ENCODE measurements at places on chromosomes 6 and 20.

GRCh38 chr6:64955435-64955848, 751.6 kb downstream of the EYS start:
- H3K27me3 ChIP-seq: no peaks in the 10 kb centered on the region
- no peaks in the 10 kb centered on the region for H3K4me1 ChIP-seq
- H3K4me3 ChIP-seq: no peak overlapping the region
- H3K36me3 ChIP-seq: no peaks in the 10 kb centered on the region

GRCh38 chr6:55812509-55812908, 62.9 kb downstream of the BMP5 start:
- no peaks in the 10 kb centered on the region for H3K36me3 ChIP-seq
- no peaks in the 10 kb centered on the region for H3K27me3 ChIP-seq
- H3K27ac ChIP-seq: no peak overlapping the region
- no peak for DNase-seq

GRCh38 chr6:23305325-23305943, 736.1 kb downstream of the HDGFL1 start:
- H3K27ac ChIP-seq: no peak overlapping the region
- no peak for DNase-seq
- no peaks in the 10 kb centered on the region for H3K27me3 ChIP-seq
- no peaks in the 10 kb centered on the region for H3K4me1 ChIP-seq
- H3K4me3 ChIP-seq: no peak overlapping the region

- DNase-seq: no peak
- H3K36me3 ChIP-seq: peaks cover 6% of the 10 kb centered on the region
- H3K27ac ChIP-seq: no peak overlapping the region
- peaks cover 34% of the 10 kb centered on the region for H3K4me1 ChIP-seq
These were observed 37.3 kb downstream of the KCNB1 start for GRCh38 chr20:49445176-49445575.

- peaks cover 59% of the 10 kb centered on the region for H3K36me3 ChIP-seq
- H3K4me1 ChIP-seq: peaks cover 3% of the 10 kb centered on the region
- DNase-seq: no peak
These were observed 1.9 kb downstream of the MCCD1 start for GRCh38 chr6:31530659-31531058.

GRCh38 chr6:117906958-117907600, at the start of gene SLC35F1:
TSS of gene SLC35F1 (plus strand) at chr6:117907264.
- no peak for DNase-seq
- no peaks in the 10 kb centered on the region for H3K27me3 ChIP-seq
- no peaks in the 10 kb centered on the region for H3K36me3 ChIP-seq
- peak within 1 kb of the TSS; percentile 86 for H3K27ac ChIP-seq
- H3K4me1 ChIP-seq: no peaks in the 10 kb centered on the region
- H3K4me3 ChIP-seq: peak within 1 kb of the TSS; percentile 79
